CD14-positive monocyte (primary cell): ENCODE measurements at places on chromosomes 13 and 19.

DNA sequence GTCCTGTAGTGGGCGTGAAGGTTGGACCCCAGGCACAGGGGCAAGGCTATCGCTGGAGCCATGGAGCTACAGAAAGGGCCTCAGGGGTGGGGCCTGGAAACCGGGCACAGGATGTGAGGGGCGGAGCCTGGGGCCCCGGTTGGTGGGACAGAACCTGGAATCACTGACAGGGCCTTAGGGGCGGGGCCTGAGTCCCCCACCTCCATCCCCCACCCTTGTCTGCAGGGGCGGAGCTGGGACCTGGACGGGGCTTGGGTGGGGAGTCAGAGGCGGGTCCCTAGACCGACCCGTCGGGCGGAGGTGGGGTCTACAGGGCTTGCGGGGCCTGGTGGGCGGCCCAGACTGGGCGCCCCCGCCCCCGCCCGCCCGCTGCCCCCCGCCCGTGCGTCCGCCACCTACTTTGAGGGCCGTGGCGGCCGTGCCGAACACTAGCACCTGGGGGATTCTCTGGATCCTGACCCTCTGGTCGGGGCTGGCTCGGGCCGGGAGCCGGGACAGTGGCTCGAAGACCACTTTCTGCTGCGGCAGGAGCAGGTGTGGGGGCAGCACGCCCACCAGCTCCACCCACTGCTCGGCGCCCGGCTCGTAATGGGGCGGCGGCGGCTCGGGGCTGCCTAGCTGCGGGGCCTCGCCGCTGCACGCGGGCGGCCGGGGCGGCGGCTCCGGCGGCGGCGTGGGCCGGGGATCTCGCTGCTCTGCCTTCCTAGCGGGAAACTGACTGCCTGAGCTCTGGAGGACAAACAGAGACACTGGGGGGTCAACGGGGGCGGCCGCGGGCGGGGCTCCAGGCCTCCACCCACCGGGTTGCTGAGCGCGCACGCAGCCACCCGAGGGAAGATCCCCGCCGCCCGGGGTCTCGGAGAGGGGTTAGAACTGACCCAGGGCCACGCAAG is 26.3 kb downstream of the DCAF15 start:
- peak; percentile 35 for DNase-seq

DNA sequence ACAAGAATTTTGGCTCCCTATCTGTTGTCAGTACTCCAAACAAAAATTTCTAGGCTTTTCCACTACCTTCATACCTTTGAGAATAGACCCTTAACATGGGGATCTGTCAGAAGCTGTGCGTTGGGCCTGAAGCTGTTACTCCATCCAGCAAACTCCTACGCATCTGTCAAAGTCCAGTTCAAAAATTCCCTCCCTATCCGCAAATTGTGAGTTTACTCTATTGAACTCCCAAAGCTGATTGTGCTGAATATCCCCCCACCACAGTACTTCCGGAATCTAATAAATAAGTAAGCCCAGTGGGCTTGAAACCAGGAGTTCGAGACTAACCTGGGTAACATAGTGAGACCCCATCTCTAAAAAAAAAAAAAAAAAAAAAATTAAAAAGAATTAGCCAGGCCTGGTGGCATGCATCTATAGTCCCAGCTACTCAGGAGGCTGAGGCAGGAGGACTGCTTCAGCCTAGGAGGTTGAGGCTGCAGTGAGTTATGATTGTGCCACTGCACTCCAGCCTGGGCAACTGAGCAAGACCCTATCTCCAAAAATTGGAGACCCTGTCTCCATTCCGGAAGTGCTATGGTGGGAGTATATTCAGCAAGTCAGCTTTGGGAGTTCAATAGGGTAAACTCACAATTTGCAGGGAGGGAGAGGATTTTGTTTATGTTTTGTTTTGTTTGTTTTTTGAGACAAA is 930 bp upstream of the FBN3 start:
- no peak for DNase-seq

- no peak for DNase-seq
Measured at GRCh38 chr13:23680845-23681669, 110.8 kb downstream of the TNFRSF19 start.

- no peak for DNase-seq
Measured at GRCh38 chr19:41978470-41978869, 15.6 kb downstream of the ATP1A3 start.

DNA sequence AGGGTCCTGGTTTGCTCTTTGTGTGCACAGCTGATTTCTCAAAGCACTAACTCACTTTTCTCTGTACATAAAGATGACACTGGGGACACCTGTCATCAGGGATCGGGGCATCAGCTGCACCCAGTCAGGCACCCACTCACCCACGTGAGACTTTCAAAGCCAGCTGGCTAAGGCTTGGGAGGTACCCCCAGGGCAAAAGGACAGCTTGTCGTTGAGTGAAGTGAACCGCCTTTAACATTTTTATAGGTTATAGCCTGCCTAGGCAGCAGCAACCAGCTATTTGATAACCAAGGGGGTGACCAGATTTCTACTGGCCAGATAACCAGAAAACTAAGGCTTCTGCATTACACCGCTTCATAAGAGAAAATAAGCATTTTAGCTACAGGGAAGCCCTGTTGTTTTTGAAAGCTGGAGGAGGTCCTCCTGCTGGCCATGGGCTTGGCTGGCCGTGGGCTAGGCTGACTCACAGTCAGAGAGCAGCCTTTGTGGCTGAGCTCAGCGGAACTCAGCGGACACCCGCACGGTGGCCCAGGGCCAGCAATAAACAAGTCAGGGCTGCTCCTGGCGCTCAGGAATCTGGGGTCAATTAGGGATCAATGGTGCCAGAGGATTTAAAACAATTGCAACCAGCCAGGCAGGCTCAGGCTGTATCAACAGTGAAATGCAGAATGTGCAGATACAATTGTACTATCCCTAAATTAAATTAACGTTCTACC is 57.1 kb downstream of the ALOX5AP start:
- no peak for DNase-seq

DNA sequence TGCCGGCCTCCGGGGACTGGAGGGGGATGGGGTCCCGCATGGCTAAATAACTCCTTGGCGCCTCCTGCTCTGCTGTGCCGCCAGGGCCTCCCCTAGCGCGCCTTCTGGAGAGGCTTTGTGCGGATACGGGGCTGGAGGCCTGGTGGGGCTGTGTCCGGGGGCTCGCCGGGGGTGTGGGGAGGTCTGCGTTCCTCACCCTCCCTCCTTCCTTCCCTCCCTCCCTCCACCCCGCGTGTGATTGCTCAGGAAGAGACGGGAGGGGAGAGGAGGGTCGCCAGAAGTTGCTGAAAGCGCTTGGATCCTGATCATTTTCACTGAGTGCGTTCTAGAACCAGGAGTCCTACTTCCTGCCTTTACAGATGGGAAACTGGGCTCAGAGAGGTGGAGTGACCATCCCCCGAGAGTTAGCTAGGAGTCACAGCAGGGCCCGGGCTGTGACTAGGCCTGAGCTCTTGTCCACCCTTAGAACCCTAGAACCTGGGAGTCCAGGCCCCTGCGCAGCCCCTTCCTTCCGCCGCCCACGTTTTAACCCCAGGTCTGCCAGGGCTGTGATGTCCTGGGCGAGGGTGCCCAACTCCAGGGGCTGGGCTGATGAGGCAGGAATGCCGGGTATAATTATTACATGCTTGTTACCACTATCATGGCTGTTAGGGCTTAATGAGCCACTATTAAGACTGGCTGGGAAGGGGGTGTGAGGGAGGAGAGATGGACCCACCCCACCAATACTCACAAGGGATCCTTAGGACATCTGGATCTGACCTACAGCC is 782 bp upstream of the JUND start:
- peak; percentile 76 for DNase-seq

DNA sequence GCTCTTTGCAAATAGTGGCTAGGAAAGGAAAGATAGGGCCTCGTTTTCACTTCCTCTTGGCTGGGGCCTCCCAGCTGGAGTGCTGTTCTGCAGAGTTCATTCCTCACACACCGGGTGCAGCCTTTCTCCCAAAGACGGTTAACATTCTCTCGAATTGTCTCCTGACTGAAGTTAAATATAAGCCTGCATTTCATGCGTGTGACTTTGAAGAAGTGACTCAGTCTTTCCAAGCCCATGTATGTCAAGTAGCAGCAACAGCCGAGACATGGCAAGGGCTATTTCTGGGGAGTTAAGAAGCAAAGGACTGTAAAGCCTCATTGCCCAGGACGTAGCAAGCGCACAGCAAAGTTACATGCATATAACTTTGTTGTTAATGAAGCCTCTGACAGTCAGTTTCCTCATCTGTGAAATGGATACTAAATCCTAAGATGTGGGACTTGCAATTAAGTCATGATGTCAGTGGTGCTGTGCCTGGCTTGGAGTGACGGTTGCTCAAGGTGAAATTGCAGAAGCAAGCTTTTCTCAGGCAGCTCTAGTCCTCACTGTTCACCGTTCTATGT is 502.4 kb downstream of the MYO16 start:
- DNase-seq = peak; percentile 24

GRCh38 chr13:112061367-112062061 is 5.4 kb upstream of the SOX1 start:
- no peak for DNase-seq

DNA sequence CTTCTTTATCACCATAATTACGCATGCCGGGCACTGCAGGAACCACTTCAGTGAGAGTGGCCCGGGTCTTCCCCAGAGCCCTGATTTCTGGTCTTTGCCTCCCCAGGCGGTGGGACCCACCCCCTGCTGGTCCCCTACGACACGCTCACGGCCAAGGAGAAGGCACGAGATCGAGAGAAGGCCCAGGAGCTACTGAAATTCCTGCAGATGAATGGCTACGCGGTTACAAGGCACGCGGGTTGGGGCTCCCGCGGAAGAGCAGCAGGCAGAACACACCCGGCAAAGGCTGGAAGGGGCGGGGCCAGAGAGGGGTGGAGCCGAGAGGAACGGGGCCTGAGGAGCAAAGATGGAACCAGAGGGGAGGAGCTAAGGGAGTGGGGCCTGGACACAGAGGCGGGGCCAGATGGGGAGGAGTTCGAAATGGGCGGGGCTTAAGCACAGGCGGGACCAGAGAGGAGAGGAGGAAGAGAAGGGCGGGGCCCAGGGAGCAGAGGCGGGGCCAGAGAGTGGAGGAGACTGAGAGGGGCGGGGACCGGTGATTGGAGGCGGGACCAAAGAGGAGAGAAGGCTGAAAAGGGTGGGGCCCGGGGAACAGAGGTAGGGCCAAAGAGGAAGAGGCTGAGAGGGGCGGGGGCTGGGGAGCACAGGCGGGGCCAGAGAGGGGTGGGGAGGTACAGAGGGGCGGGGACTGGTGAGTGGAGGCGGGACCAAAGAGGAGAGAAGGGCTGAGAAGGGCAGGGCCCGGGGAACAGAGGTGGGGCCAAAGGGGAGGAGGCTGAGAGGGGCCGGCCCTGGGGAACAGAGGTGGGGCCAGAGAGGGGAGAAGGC is 73.4 kb downstream of the RYR1 start:
- DNase-seq = peak; percentile 89
